Ecto neural progenitor cell (in vitro differentiated cells): ENCODE measurements at places on chromosomes 3 and 15.

DNA sequence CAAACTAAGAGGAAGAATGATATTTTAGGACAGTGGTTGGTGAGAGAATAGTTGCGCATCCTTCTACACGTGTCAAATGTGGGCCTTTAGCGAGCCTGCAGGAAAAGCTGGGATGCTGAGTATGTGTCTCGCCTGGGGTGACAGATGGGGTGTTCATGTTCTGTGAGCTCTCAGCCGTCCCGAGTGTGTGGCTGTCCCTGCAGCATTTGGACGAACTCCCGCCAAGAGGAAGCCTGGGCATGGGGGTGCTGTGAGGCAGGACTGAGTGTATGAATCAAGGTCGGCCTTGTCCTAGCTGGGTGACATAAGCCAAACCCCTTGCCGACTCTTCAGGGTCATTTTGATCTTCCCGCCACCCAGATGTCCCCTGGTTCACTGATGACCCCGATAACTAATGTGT, 94.8 kb downstream of the CACNA1D start:
- no peak for DNase-seq

- no peak for DNase-seq
Observed at GRCh38 chr15:49637857-49638256, 17.0 kb downstream of the DTWD1 start.

DNA sequence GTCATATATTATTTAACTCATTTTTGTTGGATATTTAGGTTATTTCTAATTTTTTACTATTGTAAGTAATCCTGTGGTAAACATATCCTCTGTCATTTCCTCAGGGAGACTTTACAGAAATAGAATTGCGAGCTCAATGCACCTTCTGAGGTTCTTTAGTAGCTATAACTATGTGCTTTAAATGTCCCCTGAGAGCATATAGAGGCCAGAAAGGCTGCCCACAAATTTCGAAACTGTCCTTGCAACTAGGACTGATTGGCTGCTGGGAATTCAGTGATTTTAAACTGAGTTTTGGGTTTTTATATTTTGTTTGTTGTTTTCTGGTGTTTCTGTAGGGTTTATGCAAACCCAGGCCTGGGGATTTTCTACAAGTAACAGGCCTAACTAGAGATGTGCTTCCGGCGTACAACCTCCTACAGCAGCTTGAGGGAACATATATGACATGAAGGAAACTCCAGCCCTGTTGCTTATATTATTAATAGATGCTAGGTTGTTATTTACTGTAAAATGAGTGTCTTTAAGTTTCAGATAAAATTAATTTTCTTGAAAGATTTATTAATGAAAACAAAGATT, 29.1 kb upstream of the P4HTM start:
- no peak for DNase-seq

- no peak for DNase-seq
Observed at GRCh38 chr3:134377896-134378295, 3.6 kb upstream of the AMOTL2 start.

- no peak for DNase-seq
Observed at GRCh38 chr3:140207541-140207940, 272.6 kb downstream of the CLSTN2 start.

GRCh38 chr15:57158589-57158988, 217.7 kb upstream of the CGNL1 start:
- DNase-seq: no peak

DNA sequence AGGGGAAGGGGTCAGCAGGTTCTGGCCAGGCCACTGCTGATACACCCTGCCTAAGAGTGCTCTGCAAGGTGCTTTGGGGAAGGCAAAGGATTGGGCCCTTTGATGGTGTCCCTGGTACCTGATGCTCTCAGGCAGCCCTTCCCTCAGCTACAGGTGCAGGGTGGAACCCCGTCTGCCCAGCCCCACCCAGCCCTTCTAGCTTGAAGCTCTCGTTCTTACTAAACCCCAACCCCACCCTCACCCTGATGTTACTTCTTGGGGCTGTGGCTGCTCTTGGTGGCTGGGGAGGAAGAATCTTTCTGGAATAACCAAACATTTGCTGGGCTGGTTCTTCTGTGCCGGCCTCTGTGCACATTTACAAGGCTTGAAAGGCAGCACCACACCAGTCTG, 6.4 kb downstream of the GNAI2 start:
- no peak for DNase-seq

DNA sequence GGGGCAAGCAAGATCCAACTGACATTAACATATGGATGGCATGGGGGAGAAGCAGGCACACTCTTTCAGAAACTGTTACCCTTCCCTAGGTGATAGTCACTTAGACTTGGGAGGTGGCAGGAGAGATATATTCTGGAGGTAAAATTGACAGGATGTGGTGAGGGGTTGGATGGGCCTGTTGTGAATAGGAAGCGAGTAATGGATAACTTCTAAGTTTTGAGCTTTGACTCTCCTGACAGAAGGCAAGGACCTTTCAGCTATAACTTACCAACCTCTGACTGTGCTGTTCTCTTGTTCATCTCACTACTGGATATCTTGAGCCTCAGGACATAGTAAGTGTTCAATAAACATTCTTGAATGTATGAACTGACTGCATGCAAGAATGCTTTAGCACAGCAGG, 1.9 kb upstream of the PDIA5 start:
- DNase-seq: no peak

DNA sequence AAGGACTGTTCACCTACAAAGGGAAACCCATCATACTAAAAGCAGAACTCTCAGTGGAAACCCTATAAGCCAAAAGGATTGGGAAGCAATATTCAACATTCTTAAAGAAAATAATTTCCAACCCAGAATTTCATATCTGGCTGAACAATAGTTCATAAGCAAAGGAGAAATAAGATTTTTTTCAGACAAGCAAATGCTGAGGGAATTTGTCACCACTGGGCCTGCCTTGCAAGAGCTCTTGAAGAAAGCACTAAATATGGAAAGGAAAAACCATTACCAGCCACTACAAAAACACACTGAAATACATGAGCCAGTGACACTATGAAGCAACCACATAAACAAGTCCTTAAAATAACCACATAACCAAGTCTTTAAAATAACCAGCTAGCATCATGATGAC, 28.9 kb upstream of the DCBLD2 start:
- DNase-seq: no peak

GRCh38 chr15:74430510-74430951, 3.2 kb downstream of the SEMA7A start:
- DNase-seq: no peak

DNA sequence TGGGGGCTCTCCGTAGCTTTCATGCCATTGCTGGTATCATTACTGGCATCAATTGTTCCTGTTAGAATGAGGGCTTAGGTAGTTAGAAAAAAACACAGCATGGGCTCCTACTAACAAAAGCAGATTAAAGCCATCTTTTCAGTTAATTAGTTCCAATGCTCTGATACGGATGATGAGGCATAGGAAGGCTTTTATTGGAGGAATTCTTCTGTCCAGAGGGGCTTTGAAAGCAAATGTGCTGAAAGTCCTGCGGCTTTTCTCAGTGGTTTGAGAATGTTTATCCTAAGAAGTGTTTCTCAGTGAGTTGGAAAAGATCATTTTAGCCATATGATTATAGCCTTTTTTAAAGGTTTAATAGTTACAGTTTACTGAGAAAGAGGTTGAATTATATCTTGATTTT, 198.5 kb downstream of the THSD4 start:
- no peak for DNase-seq

GRCh38 chr3:38890426-38890825, 74.4 kb upstream of the SCN10A start:
- no peak for DNase-seq

GRCh38 chr3:171028779-171029232, 2.3 kb upstream of the SLC2A2 start:
- DNase-seq: no peak

- DNase-seq: no peak
Observed at GRCh38 chr3:184611607-184612281, 50.2 kb downstream of the EPHB3 start.

DNA sequence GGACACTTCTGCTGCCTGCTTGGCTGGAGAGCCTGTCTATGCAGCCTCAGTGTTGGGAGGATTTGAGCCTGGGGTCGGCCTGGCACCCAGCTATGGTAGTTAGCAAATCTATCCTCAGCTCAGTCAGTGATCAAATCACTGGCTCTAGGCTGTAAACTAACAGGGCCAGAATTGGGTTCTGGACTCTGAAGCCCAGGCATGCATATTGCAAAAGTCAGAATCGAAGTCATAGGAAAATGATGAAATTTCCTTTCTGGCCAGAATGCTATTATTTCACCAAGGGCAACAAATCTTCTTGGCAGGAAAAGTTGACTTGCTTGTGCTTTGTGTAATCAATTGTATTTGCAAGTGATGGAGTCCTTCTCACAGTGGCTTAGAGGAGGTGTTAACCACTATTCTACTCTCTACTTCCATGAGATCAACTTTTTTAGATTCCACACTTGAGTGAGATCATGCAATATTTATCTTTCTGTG, 482.6 kb upstream of the TPRG1 start:
- no peak for DNase-seq

GRCh38 chr3:155019575-155019974, 60.5 kb upstream of the MME start:
- DNase-seq: no peak

- no peak for DNase-seq
Observed at GRCh38 chr3:10329495-10330015, 8.6 kb upstream of the SEC13 start.

GRCh38 chr15:101773496-101774100, 29.7 kb upstream of the OR4F6 start:
- no peak for DNase-seq

DNA sequence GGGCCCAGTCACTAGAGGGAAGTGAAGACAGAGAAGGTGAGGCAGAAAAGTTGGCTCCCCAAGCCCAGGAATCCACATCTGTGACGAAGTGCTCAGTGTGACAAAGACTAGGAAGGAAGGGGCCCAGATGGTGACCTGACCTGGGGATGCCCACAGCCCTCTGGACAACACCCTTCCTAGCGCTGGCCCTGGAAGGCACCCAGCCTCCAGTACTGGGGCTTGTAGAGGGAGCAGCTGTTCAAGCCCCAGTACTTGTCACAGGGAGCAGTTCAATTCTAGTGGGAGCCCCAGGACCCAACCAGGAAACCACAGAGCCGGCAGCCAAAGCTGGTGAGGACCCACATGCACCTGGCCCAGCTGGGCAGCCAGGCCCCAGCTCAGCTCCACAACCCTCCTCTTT, 190.8 kb downstream of the XXYLT1 start:
- no peak for DNase-seq
